B cell (primary cell): ENCODE measurements at places on chromosomes 1 and 21. TPM values are rescaled to one million over a fixed set of nuclear protein-coding genes. Genes with fewer than 3 reads are reported as not detected.
A peak's percentile ranks its signal among the peaks of the same experiment; 100 is the strongest.

DNA sequence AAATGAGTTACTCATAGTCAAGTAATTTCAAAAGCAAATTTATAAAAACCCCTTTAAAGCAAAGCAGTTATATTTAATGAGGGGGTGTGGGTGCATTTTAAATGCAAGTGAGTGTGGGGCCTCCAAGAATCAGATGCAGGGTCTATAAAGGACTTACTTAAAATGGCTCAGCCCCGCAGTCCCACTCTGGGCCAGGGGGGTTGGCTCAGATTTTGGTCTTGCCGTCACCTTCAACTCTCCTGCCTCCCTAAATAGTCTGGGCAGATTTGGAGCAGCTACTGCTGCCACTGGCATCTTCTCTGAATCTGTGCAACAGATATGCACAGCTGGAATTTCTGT is 16.2 kb downstream of the AMPD2 start:
- peak; percentile 2 for DNase-seq

- DNase-seq = no peak
Measured at GRCh38 chr1:115632251-115633026, 9.3 kb upstream of the VANGL1 start.

DNA sequence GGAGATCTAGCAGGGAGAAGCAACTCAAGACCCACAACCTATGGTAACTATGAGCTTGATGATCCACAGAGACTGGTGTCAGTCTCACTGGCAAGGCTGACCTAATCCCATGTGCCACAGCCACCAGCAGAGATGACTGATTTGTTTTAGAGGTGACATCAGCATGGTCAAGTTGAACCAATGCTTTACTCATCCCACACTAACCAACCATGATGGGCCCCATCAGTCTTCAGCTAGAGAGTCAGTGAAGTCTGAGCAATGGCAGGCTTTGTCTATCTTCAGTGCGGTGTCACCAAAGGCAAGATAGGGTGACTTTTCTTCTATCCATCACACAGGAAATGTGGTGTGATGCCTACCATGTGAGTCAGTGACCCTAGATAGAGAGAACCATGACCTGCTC is 1470.7 kb downstream of the NCAM2 start:
- DNase-seq = no peak

RRP15 gene
- total RNA-seq = 16.4 and 20.2 TPM in 2 replicates

SAMSN1 gene
- total RNA-seq = 53.1 and 57.6 TPM in 2 replicates
